ENCODE measurements at places on chromosomes 2 and 18. TPM values are rescaled to one million over a fixed set of nuclear protein-coding genes. Genes with fewer than 3 reads are reported as not detected.

Gene SNED1
- total RNA-seq: 115 TPM

GRCh38 chr2:43482961-43483360 lies 112.9 kb downstream of the THADA start:
- no peaks in the 10 kb centered on the region for H3K36me3 ChIP-seq
- peak overlapping the region; percentile 69 for H3K27ac ChIP-seq
- DNase-seq: no peak

DNA sequence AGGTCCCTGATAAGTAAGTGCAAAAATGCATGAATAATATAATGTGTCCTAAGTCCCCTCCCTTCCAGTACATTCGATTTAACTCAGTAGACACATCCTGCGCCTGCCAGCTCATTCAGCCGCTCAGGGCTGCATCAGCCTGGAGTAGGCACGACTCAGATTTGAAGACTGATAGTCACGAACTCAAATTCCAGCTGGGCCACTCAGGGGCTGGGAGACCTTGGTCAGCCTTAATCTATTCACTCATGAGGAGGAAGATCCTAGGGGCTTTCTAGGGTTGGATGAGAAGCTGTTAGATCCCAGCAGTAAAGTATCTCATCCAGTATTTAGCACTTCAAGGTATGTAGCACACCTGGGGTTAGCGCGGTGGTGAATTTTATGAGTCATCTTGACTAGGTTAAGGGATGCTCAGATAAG lies 98.9 kb upstream of the ODC1 start:
- no peak overlapping the region for H3K4me3 ChIP-seq
- H3K4me1 ChIP-seq: no peaks in the 10 kb centered on the region
- no peak overlapping the region for H3K27ac ChIP-seq

Gene IL36G
- not detected for total RNA-seq

DNA sequence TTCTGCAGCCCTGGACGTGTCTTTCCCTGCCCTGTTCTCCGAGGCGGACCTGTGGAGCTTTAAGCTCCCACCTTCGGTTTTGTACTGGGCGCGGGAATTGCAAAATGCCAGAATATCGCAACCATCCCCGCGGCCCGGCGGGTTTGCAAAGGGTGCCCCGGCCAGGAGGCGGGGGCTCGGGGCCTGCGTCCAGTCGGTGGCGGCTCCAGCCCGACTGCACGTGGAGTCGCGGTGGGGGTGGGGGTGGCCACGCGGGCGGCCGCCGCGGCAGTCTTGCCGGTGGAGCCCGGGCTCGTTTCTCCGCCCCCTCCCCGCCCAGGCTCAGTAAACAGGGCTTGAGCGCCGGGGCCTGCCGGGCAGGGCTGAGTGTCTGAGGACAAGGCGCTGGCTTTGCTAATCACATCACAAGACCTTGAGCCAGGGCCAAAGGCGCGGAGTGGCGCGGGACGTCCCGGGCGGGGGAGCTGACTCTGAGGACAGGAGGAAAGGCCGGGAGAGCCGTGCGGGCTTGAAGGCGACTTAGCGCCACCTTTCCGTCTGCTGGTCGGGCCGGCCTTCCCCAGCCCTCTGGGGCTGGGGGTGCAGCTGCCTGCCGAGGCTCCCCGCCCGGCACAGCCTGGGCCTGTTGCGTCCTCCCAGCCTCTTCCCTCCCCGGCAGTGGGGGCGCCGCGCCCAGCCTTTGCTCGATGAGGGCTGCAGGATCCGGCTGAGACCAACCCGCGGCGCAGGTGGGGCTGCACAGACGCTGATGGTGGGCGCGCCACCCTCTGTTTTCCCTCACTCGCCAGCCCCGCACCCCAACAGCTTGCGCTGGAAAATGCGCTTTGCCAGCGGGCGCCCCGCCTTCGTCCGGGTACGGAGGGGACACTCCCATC lies 786 bp upstream of the ZFP36L2 start:
- DNase-seq: peak; percentile 97
- H3K4me1 ChIP-seq: peaks cover 12% of the 10 kb centered on the region

DNA sequence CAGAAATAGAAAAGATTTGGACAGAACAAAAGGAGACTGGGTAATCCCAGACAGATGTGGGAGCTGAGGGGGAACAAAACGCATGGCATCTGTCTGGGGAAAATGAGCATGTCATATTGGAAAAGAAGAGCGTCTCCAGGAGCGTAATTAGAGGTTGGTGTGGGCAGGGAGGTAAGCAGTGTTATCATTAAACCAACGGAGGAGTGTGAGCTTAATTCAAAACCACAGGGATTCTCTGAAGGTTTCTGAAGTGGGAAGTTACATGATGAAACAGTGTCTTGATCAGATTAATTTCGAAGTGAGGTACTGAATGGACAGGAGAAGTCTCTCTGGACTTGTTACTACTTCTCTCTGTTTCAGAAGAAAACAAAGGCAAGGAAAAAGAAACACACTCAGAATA lies 53.3 kb downstream of the DTNB start:
- H3K27ac ChIP-seq: peak overlapping the region; percentile 86
- H3K4me1 ChIP-seq: peaks cover 15% of the 10 kb centered on the region
- DNase-seq: no peak
- H3K4me3 ChIP-seq: no peak overlapping the region

Gene DPYSL5
- 1.2 TPM for total RNA-seq

DNA sequence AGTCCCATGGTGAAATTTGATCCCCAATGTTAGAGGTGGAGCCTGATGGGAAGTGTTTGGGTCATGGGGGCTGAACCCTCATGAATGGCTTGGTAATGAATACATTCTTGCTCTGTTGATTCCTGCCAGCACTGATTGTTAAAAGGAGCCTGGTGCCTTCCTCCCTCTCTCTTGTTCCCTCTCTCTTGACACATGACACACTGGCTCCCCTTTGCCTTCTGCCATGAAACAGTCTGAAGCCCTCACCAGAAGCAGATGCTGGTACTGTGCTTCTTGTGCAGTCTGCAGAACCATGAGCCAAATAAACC lies 30.6 kb upstream of the EPC2 start:
- no peak overlapping the region for H3K27ac ChIP-seq
- H3K4me3 ChIP-seq: no peak overlapping the region
- H3K4me1 ChIP-seq: no peaks in the 10 kb centered on the region
- DNase-seq: no peak
- H3K27me3 ChIP-seq: no peaks in the 10 kb centered on the region

All from prostate gland (tissue), 2 donors.